ENCODE measurements at places on chromosomes 13 and 19. TPM values are rescaled to one million over a fixed set of nuclear protein-coding genes. Genes with fewer than 3 reads are reported as not detected.

MYO9B gene
- total RNA-seq, result 28.7 TPM

TBCB gene
- total RNA-seq, result 228 TPM

WDR62 gene
- total RNA-seq, result 3.0 TPM

WASF3 gene
- total RNA-seq, result 3.8 TPM

- DNase-seq, result no peak
Measured at GRCh38 chr19:38709119-38709518, 35.2 kb downstream of the CAPN12 start.

DNA sequence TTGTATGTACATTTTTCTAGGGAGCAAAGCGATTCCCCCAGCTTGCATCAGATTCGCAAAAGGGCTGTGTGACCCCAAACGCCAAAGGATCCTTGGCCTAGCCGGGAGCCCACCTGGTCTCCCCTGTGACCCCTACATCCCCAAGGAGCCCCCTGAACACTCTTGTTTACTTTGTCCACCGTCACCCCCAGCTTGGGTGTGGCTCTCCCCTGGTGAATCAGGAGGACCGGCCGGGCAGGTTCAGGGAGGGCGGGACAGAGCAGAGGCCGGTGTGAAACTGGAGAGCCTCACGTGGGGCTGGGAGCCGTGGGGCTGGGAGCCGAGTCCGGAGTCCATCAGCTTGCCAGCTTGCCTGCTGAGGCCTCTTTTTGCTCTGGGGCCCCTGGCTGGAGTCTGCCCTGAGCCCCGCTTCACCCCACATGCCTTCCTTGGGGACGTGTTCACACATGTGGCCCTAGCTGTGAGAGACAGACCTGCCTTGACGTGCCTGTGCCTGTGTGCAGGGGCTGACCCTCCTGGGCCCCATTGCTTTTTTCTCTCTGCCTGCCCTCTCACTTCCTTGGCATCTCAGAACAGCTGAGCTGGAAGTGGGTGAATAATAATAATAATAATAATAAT is 2.0 kb downstream of the ITPKC start:
- DNase-seq, result peak; percentile 38

DNA sequence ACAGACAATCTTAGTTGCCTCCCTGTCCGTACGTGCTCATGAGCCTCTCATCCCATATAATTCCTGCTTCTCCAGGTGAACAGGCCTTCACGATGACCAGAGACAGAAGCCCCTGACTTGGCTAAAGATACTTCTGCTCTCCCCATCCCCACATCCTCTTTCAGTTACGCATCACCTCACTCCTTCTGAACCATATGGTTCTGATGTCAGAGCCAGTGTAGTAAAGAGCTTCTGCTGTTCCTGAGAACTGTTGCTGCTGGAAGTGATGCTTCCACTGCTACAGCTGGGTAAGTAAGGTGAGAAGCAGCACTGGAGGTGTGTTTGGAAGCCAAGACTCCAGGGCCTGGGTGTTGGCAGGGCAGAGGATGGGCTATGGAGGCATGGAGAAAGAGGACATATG is 12.9 kb downstream of the SIGLECL1 start:
- DNase-seq, result no peak

DNA sequence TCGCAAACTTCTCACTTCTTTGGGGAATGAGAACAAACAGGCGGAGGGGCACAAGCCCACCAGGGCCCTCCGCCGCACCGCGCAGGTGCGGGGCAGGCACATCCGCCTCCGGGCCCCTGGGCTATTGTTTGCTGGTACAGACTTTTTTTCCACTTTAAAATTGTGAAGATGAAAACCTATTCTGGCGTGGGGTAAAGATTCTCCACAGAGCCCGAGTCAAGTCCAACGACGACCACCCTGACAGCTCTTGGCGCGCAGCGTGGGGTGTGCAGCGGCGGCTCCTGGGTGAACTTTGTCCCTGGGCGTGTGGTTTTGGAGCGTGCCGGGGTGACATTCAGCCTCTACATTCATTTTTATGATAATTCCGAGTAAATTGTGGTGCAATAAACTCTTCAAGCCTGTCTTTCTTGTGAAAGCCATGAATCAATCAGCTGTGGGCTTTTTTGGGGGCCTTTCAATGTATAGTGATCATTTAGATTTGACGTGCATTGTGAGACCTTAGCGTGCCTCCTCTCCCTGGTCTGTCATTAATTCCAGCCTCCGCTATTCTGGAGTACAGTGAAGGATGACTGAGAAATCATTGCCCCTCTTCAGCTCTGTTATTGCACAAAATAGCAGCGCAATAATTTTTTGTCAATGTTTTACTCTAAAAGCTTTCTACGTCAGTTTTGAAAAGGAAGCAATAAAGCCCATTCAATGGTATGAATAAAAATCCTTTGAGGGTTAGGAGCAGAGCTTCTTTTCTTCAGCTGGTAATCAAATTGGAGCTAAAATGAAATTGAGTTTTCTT is 90.0 kb downstream of the TEX29 start:
- DNase-seq, result no peak

DNA sequence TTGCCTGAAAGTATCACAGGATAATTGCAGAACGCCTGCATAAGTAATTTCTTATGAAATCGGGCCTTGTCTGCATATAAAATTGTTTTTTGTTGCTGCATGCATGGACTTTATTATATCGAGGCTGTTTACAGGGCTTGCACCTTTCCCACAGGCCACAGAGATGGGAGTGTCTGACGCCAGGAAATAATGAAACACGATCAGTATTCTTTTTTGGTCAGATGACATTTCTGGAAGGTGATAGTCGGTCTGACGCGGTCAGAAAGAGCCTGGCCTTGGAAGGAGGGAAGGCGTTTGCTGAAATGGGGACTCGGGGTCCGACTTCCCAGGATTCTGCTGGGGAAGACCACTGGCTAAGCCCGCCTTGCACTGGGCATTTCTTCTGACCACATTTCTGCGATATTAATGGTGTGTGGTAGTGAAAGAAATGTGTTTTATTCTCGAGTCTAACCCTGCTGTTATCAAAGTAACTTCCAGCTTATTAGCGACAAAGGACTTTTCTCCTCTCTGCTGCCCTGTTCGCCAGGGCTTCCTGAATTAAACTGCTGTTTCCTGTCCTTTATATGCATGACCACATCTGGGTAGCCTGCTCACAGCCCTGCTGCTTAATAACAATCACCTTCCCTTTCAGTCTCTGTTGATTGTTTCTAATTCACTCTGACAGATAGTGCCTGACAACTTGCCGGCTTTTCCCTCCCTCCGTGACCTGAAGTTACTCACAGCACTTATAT is 11.6 kb upstream of the ZNF536 start:
- DNase-seq, result no peak

DNA sequence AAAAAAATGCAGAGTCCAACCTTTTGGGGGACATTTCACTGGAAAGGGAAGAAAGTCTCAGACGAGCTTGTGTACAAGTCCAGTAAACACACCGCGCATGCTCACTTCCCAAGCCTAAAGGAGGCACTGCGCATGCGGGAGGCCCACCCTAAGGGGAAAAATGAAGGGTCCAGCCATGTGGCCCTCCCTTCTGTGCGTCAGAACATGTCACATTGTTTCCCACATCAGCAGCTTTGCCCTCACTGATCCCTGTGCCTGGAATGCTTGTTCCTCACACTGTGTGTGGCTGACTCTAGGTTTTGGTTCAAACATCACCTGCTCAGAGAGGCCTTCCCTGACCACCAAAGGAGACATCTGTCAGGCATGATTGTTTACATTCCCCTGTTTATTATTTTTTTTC is 4.4 kb downstream of the ELSPBP1 start:
- DNase-seq, result no peak

- DNase-seq, result no peak
Measured at GRCh38 chr13:96999091-96999490, 4.8 kb upstream of the OXGR1 start.

- DNase-seq, result no peak
Measured at GRCh38 chr19:38223119-38223523, 901 bp downstream of the DPF1 start.

DNA sequence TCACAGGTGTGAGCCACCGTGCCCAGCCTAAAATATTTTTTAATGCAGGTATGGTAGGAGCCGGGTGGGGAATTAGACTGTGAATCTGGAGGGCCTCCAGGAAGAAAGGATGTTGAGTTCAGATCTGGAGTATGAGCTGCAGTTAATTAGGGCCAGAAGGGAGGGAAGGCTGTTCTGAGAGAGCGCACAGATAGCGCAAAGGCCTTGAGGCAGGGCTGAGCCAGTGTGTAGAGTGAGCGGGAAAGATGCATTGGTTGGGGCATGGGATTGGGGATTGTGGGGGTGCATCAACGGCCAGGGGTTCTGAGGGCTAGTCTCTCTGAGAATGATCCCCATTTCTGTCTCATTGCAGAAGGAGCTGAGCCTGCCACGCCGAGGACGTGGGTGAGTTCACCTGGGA is 9.7 kb downstream of the MAST3 start:
- no peak for DNase-seq

DNA sequence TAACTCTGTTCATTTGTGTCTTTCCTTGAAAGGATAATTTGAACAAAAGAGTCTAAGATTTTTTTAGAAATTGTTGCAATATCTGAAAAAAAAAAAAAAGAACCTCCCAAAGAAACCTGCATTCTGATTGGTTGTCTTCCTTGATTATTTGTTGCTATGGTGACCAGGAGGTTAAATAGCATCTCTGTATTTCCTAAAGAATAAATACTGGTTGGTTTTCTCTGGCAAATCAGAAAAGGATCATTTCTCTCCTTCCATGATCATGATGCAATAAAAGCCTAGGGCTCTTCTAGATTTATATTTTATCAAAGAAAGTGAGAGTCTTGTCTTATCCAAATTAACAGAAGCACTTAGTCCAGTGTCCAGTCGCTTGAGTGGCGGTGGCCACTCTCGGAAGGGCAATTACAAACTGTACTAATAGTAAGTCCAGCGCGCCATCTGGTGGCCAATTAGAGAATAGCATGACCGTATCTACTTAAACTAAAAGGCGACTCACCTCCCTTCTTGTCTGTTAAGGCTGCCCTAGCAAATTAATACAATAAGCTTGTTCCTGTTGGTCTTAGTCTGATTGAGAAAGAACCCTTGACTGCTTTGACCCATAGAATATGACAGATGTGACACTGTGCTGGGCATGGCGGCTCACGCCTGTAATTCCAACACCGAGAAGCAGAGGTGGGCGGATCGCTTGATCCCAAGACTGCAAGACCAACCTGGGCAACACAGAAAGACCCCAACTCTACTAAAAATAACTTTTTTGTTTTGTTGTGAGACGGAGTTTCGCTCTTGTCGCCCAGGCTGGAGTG is 47.0 kb upstream of the PNMA8B start:
- DNase-seq, result peak; percentile 79

- peak; percentile 50 for DNase-seq
Measured at GRCh38 chr13:33799950-33800592, 17.9 kb upstream of the RFC3 start.

DNA sequence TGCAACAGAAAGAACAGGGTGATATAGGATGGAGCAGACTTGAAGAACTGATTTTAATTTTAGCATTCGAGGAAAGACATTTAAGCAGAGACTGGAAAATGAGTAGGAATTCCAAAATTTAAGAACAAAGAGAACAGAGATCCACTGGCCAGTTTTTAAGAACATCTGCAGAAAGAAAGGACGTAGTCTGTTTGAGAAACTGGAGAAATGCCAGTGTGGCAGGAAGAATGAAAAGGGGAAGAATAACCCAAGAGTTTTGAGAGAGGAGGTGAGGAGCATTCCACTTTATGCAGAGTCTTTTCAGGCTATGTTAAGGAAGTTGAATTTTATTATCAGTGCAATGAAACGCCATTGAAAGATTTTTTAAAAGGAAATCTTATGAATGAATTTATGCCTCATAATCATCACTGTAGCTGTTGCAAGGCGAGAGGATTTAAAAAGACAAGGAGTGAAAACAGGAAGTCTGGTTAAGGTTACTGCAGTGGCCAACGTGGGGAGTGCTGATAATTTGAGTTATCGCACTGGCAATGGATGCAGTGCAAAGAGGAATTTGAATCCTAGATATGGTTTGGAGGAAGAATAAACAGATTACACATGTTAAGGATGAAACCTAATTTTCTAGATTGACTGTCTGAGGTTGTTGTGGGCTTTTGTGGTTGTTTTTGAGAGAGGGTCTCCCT is 253.8 kb downstream of the DACH1 start:
- no peak for DNase-seq

DNA sequence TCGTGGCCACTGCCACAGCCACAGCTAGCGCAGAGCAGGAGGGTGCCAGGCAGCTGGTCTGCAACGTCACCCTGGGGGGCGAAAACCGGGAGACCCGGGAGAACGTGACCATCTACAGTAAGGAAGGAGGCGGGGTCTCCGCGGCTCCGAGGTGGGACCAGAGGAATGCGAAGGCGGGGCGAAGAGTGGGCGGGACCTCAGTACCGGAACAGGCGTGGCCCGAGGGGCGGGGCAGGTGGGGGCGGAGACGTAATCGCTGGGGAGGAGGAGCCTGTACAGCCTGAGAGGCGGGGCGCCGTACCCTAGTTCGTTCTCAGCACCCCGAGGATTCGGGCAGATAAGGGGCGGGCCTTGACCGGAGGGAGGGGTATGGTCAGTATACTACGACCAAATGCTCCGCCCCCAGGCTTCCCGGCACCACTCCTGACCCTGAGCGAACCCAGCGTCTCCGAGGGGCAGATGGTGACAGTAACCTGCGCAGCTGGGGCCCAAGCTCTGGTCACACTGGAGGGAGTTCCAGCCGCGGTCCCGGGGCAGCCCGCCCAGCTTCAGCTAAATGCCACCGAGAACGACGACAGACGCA is 2.5 kb downstream of the ICAM5 start:
- peak; percentile 50 for DNase-seq

DNA sequence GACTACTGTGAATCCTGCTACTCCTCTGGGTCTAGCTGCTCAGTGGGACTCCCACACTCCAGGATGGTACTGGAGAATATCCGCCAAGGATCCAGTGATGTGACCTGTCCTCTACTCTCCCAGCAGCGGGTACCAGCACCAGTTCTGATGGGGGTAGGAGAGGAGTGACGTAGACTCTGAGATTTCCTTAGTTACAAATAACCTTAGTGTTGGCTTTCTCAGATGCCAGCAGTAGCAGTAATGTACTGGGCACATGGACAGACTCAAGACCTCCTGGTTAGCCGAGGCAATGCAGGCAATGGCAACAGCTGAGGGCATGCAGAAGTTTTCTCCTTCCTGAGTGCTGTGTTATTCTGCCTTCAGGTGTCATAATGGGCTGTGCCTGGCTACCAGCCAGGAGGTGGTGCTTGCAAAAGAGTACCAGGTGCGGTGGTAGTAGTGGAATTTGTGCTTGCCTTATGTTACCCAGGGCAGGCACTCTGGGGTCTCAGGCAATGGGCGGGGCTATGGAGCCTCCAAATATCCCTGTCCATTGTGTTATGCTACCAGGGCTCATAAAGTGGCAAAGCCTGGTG is 105.3 kb upstream of the KLF5 start:
- peak; percentile 12 for DNase-seq

DNA sequence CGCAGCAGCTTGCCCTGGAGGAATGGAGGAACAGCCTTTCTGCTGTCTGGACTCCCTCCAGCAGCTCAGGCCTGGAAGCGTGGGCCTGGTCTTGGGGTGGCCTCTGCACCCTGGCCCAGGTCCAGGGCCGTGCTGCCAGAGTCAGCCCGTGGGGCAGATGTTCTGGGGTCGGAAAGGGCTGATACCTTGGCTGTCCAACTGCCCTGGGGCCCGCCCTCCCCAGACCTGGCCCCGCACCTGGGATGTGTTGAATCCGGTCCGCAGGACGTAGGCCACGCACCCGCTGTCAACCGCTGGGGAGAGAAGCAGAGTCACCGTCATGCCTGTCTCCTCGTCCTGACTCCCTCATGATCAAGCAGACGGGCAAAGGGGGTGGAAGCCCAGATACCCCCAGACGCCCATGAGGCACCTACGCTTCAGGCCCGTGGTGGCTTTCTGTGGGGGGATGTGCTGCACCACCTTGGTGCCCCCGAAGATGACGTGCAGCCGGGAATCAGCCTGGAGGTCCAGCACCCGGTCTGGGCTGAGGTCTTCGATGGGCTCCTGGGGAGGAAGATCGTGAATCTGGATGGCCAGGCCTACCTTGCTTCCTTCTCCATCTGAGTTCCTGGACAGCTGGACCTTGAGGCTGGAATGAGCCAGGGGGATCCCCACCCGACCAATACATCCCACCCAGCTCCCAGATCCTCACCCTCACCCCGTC is 7.7 kb downstream of the ATP13A1 start:
- DNase-seq, result no peak

Measured in renal cortical epithelial cell (primary cell).